Natural killer cell (primary cell): ENCODE measurements at places on chromosomes 4 and X. TPM values are rescaled to one million over a fixed set of nuclear protein-coding genes. Genes with fewer than 3 reads are reported as not detected.

The MAGED4B gene
- 2.8 TPM for total RNA-seq

The FHDC1 gene
- 0.16 TPM for total RNA-seq

The DCAF8L2 gene
- not detected for total RNA-seq

The HELT gene
- total RNA-seq: not detected

The ZFP42 gene
- not detected for total RNA-seq

The KCND1 gene
- total RNA-seq: 3.0 TPM

The MAGEA2B gene
- total RNA-seq: not detected

The RAPGEF2 gene
- 21.9 TPM for total RNA-seq

The UCHL1 gene
- total RNA-seq: not detected

The ETNPPL gene
- not detected for total RNA-seq

The BBS12 gene
- 1.8 TPM for total RNA-seq

The C4orf36 gene
- not detected for total RNA-seq

The MTMR8 gene
- 9.3 TPM for total RNA-seq

The MAGEE1 gene
- total RNA-seq: 11.8 TPM

The FUNDC2 gene
- 52.1 TPM for total RNA-seq

The HTN3 gene
- not detected for total RNA-seq

The ZC4H2 gene
- total RNA-seq: 5.1 TPM

The MAGEA2 gene
- total RNA-seq: not detected

The DCAF12L1 gene
- total RNA-seq: not detected

The PDE6B gene
- total RNA-seq: 15.8 TPM

The CLIC2 gene
- total RNA-seq: 0.75 TPM

The PAK3 gene
- not detected for total RNA-seq

The RPA4 gene
- total RNA-seq: 1.5 TPM

The SPINK2 gene
- total RNA-seq: 2.0 TPM

The CORIN gene
- total RNA-seq: not detected

The TMPRSS11A gene
- not detected for total RNA-seq

The ZNF711 gene
- 1.00 TPM for total RNA-seq

The GSX2 gene
- total RNA-seq: not detected

The INTS6L gene
- 30.2 TPM for total RNA-seq
